ENCODE measurements at places on chromosomes 1 and 21.

DNA sequence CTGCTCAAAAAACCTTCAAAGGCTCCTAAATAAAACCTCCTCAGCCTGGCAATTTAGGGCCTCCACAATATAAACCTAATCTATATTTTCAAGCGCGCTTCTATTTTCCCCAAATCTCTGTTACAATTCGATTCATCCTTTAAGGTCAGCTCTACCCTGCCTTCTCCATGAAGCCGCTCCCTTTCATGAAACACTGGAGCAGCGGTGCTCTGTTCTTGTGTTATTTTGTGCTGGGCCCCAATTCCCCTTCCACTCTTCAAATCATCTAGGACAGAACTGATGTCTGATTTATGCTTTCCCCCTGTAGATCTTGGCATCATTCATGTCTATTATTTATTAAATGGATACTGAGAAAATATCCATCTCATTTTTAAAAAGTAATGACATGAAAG lies 6.9 kb downstream of the ERRFI1 start:
- DNase-seq: no peak

GRCh38 chr1:21174654-21175323 lies 1.9 kb downstream of the EIF4G3 start:
- DNase-seq: no peak

DNA sequence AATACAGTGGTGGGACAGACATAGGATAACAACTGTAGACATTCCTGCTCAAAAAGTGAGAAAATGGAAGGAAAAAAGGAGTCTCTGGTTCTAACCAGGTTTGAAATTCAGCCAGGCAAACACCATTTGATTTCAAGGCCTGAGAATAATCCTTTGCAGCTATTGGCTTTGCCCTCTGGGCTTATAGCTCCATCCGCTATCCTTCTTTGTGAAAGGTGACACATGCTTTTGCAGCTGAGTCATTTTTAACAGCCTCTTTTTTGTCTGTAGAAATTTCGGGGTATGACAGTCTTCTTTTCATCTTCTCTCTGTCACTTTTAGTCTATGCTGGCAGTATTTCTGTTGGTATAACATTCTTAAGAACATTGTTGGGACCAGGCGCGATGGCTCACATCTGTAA lies 16.2 kb downstream of the SDHC start:
- DNase-seq: no peak

DNA sequence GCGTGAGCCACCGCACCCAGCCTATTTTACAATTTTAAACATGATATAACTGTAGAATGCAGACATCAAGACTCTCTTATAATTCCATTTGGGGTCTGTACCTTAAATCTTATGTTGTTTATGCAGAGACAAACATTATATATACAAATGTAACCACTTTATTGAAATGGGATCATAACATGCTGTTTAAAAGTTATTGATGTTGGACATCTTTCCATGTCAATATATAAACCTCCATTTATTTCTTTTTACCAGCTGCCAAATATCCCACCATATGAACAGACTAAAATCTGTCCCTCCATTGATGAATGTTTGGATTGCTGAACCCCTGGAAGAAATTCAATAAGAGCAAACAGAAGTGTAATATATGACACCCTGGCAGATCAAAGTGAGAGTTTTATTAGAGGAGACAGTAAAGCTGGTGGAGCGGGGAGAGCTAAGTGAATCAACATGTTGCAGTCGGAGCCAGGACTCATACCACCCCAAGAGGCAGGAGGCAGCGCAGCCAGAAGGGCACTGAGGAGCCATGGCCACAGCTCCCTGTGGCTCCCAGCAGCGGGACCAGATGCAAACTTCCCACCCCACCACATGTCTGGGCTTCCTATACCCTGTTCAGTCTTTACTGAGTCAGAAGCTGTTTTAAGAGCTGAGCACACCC lies 4.7 kb upstream of the PCSK9 start:
- no peak for DNase-seq
